ENCODE measurements at places on chromosomes 6 and 20. TPM values are rescaled to one million over a fixed set of nuclear protein-coding genes. Genes with fewer than 3 reads are reported as not detected.

DNA sequence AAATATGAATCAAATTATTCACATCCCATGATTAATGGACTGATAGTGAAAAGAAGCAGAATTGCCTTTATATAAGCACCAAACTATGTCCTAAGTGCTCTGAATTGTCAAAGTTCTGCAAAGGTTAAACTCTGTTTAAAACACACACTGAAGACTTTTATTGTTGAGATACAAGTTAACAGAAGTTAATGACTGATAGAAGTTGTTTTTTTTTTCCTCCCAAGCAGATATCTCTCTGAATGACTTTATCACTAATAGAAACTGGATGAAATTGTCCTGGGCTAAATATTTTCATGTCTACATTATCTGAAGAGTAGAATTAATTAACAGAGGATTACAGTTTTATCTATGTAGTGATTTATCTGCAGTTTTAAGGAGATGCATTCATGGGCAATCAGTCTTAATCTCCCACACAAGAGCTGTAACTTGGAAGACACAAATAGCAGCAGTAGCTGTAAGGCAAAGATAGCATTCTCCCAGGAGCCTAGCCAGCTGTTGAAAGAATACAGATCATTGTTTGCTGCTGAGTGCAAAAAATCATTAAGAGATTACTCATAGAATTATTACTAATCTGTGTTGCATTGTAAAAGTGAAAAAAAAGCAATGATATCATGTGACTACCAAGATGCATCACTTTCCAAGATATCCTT lies 49.9 kb downstream of the BMP5 start:
- H3K36me3 ChIP-seq = no peaks in the 10 kb centered on the region
- H3K4me1 ChIP-seq = no peaks in the 10 kb centered on the region
- no peak for DNase-seq
- H3K4me3 ChIP-seq = no peak overlapping the region
- H3K27ac ChIP-seq = no peak overlapping the region

- H3K4me1 ChIP-seq = peaks cover 5% of the 10 kb centered on the region
- DNase-seq = peak; percentile 53
- no peaks in the 10 kb centered on the region for H3K27me3 ChIP-seq
- peak overlapping the region; percentile 32 for H3K27ac ChIP-seq
- no peaks in the 10 kb centered on the region for H3K36me3 ChIP-seq
Measured at GRCh38 chr6:150687508-150687907, 87.8 kb downstream of the PLEKHG1 start.

DNA sequence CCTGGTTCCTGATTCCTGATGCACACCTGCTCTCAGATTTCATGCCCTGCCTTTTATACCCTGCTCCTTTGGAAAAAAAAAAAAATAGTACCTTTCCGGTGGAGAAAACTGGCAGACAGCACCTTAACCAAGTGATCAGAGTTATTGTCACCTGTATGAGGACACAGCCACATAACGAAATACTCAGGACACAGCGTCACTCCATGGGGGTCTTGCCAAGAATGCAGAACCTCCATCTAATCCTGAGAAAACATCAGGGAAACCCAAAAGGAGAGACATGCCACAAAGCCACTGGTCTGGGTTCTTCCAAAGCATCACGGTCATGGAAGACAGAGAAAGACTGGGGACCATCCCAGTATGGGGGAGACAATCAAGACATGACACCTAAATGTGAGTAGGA lies 29.1 kb downstream of the BFSP1 start:
- no peak overlapping the region for H3K27ac ChIP-seq
- DNase-seq = no peak
- H3K4me1 ChIP-seq = peaks cover 2% of the 10 kb centered on the region
- H3K4me3 ChIP-seq = no peak overlapping the region

DNA sequence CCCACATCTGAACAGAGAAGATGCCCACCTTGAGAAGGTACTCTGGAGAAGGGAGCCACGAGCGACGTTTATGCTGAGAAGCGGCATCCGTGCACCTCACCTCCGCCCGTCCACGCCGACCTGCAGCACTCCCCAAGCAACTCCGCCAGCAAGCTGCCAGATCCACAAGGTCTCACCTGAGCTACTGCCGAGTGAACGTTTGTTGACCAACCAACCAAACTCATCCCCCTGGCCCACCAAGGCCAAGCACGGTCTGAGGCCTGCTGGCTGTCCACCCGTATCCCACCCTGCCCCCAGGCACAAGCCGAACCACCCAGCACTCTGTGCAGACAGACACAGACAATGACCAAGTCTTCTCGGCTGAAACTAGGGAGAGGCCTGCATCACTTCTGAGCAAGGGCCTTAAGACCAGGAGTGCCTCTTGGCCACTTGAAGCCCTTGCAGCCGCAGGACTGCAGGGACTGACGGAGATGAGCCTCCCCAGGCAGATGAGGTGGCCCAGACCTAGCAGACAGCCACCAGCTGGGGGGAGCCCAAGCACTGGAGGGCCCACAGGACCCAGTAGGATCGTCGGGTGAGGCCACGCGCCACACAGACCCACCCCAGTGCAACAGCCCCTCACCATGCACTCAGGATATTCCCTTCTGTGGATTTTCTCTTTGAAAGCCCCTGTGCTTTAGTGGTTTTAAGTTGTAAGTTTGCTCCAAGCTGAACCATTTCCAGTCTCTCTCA lies 12.1 kb downstream of the TAF4 start:
- H3K27ac ChIP-seq = no peak overlapping the region
- H3K36me3 ChIP-seq = no peaks in the 10 kb centered on the region
- H3K27me3 ChIP-seq = no peaks in the 10 kb centered on the region
- no peak overlapping the region for H3K4me3 ChIP-seq

DNA sequence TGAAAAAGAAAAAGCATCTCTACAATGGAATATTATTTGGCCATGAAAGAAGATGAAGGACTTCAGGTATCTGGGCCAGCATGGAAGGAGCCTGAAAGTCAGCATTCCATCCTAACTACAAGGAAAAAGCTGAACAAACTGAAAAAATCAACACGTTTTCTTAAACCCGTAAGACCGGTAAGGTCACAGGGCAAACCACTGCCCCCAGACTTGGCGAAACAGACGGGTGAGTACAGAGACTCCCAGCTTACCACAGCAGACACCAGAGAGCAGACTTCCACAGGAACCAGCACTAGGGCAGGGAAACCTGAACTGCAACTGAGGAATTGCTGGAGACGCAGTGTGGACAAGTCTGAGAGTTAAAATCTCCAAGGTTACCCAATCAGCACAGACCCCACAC lies 31.4 kb downstream of the BEND3 start:
- no peaks in the 10 kb centered on the region for H3K27me3 ChIP-seq
- H3K4me3 ChIP-seq = no peak overlapping the region
- DNase-seq = no peak

DNA sequence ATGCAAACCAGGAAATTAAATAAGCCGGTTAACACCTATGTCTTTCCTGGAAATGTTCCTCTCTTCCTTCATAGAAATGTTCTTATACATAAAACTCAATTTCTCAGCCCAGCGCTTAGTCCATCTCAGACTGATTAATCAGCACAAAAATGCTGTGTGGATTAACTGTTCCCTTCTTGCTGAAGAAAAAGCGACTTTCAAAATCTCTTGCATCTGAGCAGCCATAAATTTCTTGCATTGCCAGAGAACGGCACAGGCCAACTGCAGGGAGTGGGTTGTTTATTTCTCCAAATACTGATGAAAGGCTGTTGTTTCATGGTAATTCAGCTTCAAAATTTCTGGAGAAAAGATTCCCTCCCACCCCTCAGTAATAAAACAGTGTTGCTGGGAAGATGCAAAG lies 517.6 kb downstream of the BTBD3 start:
- no peak overlapping the region for H3K4me3 ChIP-seq
- no peak for DNase-seq
- H3K27ac ChIP-seq = no peak overlapping the region
- no peaks in the 10 kb centered on the region for H3K36me3 ChIP-seq
- H3K27me3 ChIP-seq = no peaks in the 10 kb centered on the region
- no peaks in the 10 kb centered on the region for H3K4me1 ChIP-seq

The BPIFB4 gene
- total RNA-seq = not detected

The HAO1 gene
- total RNA-seq = not detected

The APCDD1L gene
- total RNA-seq = not detected

The HMGA1 gene
- 39.9 TPM for total RNA-seq

Measured in ovary (tissue), 10 donors.